ENCODE measurements at places on chromosomes 3 and 15.

DNA sequence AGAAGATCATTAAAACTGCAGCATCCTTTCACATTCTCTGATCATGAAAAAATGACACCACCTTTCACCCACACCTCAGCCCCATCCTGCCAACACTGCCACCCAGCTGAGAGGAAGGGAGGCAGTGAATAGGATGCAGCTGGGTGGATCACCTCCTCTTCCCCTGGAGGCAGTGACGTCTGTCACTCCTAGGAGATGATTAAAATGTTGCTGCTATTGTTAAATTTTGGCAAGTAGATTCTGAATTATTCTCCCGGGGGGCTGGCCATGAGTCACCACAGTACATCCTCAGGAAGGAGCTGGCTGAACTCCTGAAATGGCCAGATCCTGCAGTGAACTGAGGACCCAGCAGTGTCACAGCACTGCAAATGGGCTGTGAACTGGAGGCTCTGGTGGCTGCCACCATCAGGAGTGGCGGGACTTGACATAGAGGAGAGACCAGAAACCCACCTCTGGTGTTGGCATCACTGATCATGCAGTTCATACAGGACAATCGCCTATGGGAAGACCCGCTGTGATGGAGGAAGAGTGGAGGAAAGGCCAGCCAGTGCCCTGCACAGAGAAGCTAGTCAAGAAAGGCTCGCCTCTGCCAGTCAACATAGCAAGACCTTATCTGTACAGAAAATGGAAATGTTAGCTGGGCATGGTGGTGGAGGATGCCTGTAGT is 199.1 kb downstream of the FAM43A start:
- DNase-seq: no peak

DNA sequence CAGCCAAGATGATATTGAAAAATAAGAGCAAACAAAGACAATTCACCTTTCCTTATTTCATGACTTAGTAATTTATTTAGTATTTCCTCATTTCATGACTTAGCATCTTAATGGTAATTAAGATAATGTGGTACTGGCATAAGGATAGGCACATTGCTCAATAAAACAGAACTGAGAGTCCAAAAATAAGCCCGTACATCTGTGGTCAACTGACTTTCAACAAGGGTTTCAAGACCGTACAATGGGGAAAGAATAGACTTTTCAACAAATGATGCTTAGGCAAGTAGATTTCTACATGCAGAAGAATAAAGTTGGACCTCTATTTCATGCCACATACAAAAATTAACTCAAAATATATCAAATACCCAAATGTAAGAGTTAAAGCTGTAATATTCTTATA is 603 bp upstream of the PYDC2 start:
- no peak for DNase-seq

DNA sequence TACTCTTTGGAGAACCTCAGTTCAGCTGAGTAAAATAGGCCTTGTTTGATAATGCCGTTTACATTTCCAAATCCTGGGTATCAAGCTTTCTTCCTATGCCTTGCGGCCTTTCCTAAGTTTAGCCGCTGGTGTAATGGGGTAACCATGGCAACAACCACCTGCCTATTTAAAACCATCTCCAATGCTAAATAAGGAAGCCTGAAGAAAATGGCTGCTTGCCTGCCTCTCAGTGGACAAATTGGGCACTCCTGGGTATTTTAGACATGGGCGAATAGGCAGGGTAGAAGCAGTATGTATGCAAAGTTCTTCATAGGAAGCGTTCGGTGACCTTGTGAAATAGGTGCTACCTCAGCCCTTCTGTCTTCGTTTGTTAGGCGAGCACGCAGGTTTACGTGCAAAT is 122.7 kb downstream of the DGKG start:
- no peak for DNase-seq

GRCh38 chr15:38600236-38600635 is 35.6 kb upstream of the RASGRP1 start:
- no peak for DNase-seq

- DNase-seq: no peak
Measured at GRCh38 chr3:14077310-14077709, 47.4 kb downstream of the CHCHD4 start.

GRCh38 chr15:66180531-66181097 is 72.9 kb downstream of the MEGF11 start:
- no peak for DNase-seq

DNA sequence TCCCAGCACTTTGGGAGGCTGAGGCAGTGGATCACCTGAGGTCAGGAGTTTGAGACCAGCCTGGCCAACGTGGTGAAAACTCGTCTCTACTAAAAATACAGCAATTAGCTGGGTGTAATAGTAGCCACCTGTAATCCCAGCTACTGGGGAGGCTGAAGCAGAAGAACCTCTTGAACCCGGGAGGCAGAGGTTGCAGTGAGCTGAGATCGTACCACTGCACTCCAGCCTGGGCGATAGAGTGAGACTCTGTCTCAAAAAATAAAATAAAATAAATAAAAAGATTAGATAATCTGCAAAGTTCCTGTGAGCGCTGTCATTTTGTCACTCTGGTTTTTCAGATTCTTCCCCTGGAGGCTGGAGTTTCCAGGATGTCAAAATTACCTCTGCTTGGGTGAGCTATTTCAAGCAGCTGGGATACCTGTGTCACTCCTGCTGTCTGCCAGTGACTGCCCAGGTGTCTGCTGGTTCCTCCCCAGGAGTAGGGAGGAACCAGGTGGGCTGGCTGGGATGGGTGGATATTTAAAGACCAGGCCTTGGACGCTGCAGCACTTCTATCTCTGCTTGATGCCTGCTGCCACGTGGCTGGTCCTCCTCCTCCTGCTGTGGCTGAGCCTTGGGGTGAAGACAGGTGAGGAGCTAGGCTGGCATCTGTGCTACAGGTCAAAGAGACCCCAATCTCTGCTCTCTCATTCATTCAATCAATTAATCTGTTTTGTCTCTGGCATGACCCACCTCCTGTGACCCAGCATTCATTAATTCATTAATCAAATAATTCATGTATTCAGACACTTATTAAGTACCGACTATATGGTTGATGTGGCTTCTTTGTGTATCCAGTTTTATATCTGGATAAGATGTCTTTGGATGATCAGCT is 19.5 kb upstream of the MUC20 start:
- DNase-seq: no peak

DNA sequence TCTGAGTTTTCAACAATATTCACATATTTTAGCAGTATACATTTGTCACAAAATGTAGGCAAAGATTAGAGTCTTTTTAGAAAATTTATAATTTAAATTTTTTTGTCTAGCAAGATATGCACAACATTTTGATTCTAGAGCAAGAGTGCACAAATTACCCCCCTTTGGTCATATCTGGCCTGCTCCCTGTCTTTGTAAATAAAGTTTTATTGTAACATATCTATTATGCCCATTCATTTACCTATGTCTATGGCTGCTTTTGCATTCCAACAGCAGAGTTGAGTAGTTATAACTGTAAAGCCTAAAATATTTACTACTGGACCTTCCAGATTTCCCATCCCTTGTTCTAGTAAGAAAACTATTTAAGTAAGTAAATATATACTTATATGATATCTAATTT is 430.7 kb downstream of the EDEM1 start:
- DNase-seq: no peak
